Placental epithelial cell (primary cell): ENCODE measurements at places on chromosomes 11 and 22. TPM values are rescaled to one million over a fixed set of nuclear protein-coding genes. Genes with fewer than 3 reads are reported as not detected.

Gene OLFML1
- total RNA-seq = under 0.01 TPM in 1 of 2 replicates, not detected in the other

Gene CHRM1
- total RNA-seq = not detected in 2 replicates

Gene TMEM45B
- total RNA-seq = not detected in 2 replicates

Gene HBG1
- total RNA-seq = not detected in 2 replicates

Gene UBQLN3
- total RNA-seq = under 0.01 TPM in 1 of 2 replicates, not detected in the other

Gene GLYATL2
- 0.22 TPM in 1 of 2 replicates, not detected in the other for total RNA-seq

Gene DEUP1
- total RNA-seq = 0.39 TPM in 1 of 2 replicates, not detected in the other

Gene SPDYC
- not detected in 2 replicates for total RNA-seq

Gene GRAMD1B
- 0.79 and 1.2 TPM in 2 replicates for total RNA-seq

Gene DKK3
- 770 and 1,126 TPM in 2 replicates for total RNA-seq

Gene KBTBD4
- 20.4 and 34.4 TPM in 2 replicates for total RNA-seq

Gene PTPN5
- not detected in 2 replicates for total RNA-seq

Gene UBQLNL
- total RNA-seq = 0.22 and 0.39 TPM in 2 replicates

Gene KRTAP5-8
- not detected in 2 replicates for total RNA-seq

Gene XKR3
- total RNA-seq = not detected in 2 replicates

Gene RIMBP3C
- 0.79 and 0.87 TPM in 2 replicates for total RNA-seq
